Uterus (tissue), 4 donors: ENCODE measurements at places on chromosomes 13 and 19.

DNA sequence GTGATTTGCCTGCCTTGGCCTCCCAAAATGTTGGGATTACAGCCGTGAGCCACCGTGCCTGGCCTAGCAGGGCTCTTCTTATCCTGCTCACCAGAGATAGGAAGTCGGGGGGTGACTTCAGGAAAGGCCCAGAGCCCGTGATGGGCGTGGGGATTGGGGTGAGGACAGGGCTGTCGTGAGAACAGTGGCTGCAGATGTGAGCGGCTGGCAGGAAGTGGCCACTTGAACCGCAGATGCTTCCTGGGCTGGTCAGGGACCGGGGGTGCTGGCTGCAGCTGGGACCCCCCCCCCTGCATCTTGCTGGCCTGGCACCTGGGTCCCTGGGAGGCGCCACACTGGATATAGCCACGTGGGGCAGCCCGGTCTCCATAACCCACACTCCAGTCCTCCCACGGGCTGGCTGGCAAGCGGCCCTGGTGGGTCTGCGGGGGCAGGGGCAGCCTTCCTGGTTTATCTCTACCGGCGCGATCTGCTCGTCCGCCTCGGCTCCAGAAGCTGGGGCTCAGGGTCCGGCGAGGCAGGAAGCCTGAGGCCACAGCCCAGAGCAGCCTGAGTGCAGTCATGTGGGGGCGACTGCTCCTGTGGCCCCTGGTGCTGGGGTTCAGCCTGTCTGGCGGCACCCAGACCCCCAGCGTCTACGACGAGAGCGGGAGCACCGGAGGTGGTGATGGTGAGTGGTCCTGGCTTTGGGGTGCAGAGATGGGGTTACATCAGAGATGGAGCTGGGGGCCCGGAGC lies at the start of gene F2RL3:
TSS of gene F2RL3 (plus strand) at position 371 of the 737 bp plus-strand sequence. CDS start at position 562, 191 bp downstream.
- H3K36me3 ChIP-seq = no peaks in the 10 kb centered on the region
- peak within 1 kb of the TSS; percentile 57 for H3K27ac ChIP-seq
- DNase-seq = peak; percentile 70
- no peaks in the 10 kb centered on the region for H3K27me3 ChIP-seq
- H3K4me3 ChIP-seq = peak within 1 kb of the TSS; percentile 7

DNA sequence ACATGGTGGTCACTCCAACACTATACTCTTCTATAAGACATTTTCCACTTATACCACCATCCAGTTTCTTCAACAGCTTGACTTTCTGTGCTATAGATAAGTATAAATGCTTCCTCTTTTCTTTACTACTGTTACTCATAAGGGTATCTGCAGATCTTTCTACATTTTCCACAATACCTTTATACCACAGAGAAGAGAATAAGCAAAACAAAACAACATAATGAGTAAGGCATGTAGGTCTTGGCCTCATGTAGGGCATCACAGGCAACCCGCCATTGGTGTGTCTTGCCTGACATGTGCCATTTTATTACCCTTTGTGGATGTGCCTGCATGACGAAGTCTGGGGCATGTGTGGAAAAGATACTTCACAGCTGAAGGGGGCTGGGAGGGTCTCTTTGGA lies 265.3 kb upstream of the STARD13 start:
- H3K36me3 ChIP-seq = no peaks in the 10 kb centered on the region
- H3K27me3 ChIP-seq = no peaks in the 10 kb centered on the region
- no peaks in the 10 kb centered on the region for H3K4me1 ChIP-seq
- no peak overlapping the region for H3K27ac ChIP-seq
- no peak for DNase-seq

- DNase-seq = no peak
- H3K4me1 ChIP-seq = no peaks in the 10 kb centered on the region
- H3K36me3 ChIP-seq = no peaks in the 10 kb centered on the region
- no peak overlapping the region for H3K27ac ChIP-seq
- no peak overlapping the region for H3K4me3 ChIP-seq
Measured at GRCh38 chr19:17441241-17442021, 7.0 kb downstream of the TMEM221 start.

DNA sequence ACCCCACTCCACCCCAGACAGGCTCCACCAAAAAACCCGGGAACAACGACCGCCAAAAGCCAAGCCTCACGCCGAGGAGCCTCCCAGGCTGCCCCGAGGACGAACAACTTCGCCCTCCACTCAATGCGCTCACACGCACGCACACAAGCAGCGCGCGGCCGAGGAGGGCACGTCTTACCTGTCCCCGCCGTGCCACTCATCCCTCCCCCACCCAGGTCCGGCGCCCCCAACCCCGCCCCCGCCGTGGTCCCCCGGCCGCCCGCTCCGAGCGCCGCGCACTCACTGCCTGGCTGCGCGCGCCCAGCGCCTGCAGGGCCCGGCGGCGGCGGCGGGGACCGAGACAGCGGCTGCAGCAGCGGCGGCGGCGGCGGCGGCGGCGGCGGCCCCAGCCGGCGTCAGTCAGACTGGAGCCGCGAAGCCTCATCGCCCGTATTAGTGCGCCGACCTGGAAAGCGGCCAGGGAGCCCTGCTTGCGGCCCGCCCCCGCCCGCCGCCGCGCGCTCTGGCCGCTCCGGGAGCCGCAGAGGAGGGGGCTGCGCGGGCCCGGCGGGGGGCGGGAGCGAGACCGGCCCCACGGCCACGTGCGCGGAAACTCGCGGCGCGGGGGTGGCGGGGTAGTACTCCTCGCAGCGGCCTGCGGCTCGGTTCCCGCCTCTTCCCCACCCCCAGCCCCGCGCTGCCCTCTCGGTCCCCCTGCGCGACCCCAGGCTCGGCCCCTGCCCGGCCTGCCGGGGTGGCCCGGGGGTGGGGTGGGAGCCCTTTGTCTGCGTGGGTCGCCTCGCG lies at the start of gene SMAD9:
TSS of gene SMAD9 (minus strand) at position 406 of the 783 bp plus-strand sequence. CDS start 40,549 bp downstream, outside the sequence.
- H3K4me3 ChIP-seq = peak within 1 kb of the TSS; percentile 66
- no peaks in the 10 kb centered on the region for H3K27me3 ChIP-seq
- H3K27ac ChIP-seq = peak within 1 kb of the TSS; percentile 71
- no peaks in the 10 kb centered on the region for H3K4me1 ChIP-seq
- no peaks in the 10 kb centered on the region for H3K36me3 ChIP-seq
- peak; percentile 80 for DNase-seq

GRCh38 chr13:97491452-97491851 lies 57.5 kb downstream of the RAP2A start:
- no peaks in the 10 kb centered on the region for H3K27me3 ChIP-seq
- H3K4me3 ChIP-seq = no peak overlapping the region
- H3K27ac ChIP-seq = no peak overlapping the region
- no peaks in the 10 kb centered on the region for H3K4me1 ChIP-seq
- DNase-seq = no peak
- H3K36me3 ChIP-seq = no peaks in the 10 kb centered on the region

DNA sequence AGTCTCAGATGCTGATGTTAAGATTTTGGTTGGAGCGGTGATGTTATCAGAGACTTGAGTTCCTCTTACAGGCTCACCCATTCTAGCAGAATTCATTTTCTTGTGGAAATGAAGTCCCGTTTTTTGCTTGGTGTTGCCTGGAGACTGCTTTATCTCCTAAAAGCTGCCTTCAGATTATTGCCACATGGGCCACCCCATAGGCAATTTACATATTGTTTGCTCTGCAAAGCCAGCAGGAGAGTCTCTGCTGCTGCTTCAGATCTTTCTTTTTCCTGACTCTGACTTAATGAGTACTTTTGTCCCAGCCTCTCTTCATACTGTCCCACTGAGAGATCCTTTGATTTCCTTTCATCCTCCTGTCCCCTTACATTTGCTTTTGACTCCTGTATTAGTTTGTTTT lies 114.6 kb downstream of the TDRD3 start:
- no peaks in the 10 kb centered on the region for H3K27me3 ChIP-seq
- H3K4me3 ChIP-seq = no peak overlapping the region

- H3K27ac ChIP-seq = no peak overlapping the region
- H3K4me3 ChIP-seq = no peak overlapping the region
- H3K36me3 ChIP-seq = no peaks in the 10 kb centered on the region
- H3K27me3 ChIP-seq = no peaks in the 10 kb centered on the region
- no peak for DNase-seq
Measured at GRCh38 chr13:28340272-28340793, 154.6 kb downstream of the FLT1 start.

- no peak overlapping the region for H3K27ac ChIP-seq
- no peaks in the 10 kb centered on the region for H3K36me3 ChIP-seq
Measured at GRCh38 chr19:46999377-46999776, 20.3 kb upstream of the NPAS1 start.

GRCh38 chr13:100175078-100175802 lies 86.3 kb downstream of the PCCA start:
- H3K27me3 ChIP-seq = no peaks in the 10 kb centered on the region
- no peak for DNase-seq
- no peak overlapping the region for H3K27ac ChIP-seq
- no peak overlapping the region for H3K4me3 ChIP-seq
- no peaks in the 10 kb centered on the region for H3K4me1 ChIP-seq

GRCh38 chr13:48446464-48446863 lies 33.6 kb upstream of the LPAR6 start:
- peak overlapping the region; percentile 53 for H3K27ac ChIP-seq
- no peaks in the 10 kb centered on the region for H3K36me3 ChIP-seq
- H3K4me1 ChIP-seq = no peaks in the 10 kb centered on the region
- H3K27me3 ChIP-seq = no peaks in the 10 kb centered on the region
- no peak for DNase-seq
- H3K4me3 ChIP-seq = no peak overlapping the region

DNA sequence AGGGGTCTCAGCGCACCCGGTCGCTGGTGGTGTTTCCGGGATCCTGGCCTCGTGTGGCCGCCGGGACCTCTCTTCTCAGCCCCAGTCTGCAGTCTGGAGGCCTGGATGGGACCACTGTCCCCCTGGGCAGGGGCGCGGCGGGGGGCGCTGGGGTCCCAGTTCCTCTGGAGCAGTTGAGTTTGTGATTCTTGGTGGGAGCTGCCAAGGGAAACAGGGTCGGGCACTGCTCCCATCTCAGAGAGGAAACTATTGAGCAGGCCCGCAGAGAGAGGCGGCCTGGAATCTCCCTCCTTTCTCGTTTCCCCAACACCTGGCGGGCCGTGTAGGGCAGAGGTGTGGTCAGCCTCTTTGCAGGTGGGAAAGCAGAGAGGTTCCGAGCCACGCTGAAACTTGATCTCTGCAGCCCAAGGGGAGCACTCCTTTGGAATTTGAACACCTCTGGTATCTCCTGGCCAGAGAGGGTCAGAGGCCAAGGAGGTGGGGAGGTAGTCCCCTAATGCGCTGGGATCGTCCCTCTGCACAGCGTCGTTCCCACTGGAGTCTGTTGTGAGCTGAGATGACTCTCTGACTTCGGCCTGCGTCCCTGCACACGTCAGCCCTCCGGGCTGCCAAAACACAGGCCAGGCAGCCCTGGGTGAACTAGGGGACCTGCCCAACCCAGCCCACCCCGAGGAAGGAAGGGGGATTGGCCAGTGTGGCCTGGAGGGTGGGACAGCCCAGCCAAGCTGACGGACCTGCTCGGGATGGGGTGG lies 741 bp downstream of the PLEKHF1 start:
- H3K27me3 ChIP-seq = no peaks in the 10 kb centered on the region
- peak; percentile 68 for DNase-seq
- peak overlapping the region; percentile 96 for H3K27ac ChIP-seq
- H3K36me3 ChIP-seq = no peaks in the 10 kb centered on the region
- peaks cover 33% of the 10 kb centered on the region for H3K4me1 ChIP-seq
- peak overlapping the region; percentile 88 for H3K4me3 ChIP-seq

- H3K27ac ChIP-seq = no peak overlapping the region
- no peak overlapping the region for H3K4me3 ChIP-seq
- no peaks in the 10 kb centered on the region for H3K27me3 ChIP-seq
- no peaks in the 10 kb centered on the region for H3K36me3 ChIP-seq
- no peak for DNase-seq
- no peaks in the 10 kb centered on the region for H3K4me1 ChIP-seq
Measured at GRCh38 chr13:76383676-76384461, 502.3 kb downstream of the KCTD12 start.

- H3K4me3 ChIP-seq = no peak overlapping the region
- no peaks in the 10 kb centered on the region for H3K4me1 ChIP-seq
- no peak overlapping the region for H3K27ac ChIP-seq
- H3K36me3 ChIP-seq = no peaks in the 10 kb centered on the region
- no peaks in the 10 kb centered on the region for H3K27me3 ChIP-seq
- no peak for DNase-seq
Measured at GRCh38 chr19:40005691-40006272, 8.9 kb downstream of the ZNF546 start.

DNA sequence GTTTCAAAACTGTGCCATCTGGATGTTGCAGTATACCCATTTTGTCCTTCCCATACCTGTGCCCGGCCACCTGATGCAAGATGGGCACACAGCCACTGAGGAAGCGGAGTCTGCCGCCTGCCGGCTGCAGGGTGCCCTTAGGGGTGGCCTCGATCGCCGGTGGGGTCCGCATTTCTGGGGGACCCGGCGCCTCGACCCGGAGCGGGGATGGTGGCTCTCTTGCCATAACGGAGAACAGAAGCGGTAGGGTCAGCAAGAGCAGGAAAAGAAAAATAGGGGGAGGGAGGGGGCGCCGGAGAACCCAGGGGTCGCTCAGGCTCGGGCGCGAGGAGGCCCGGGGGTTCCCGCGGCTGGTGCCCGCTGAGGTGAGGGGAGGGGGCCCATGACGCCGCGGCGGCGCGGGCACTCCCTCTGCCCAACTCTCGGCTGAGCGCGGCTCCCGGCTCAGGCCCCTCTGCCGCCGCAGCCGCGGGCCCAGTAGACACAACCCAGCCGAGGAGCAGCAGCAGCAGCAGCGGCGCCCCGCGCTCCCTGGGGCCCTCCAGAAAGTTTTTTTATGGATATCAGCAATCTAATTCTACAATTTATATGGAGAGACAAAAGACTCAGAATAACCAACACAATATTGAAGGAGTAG lies 13.8 kb upstream of the CYP4F2 start:
- H3K27ac ChIP-seq = no peak overlapping the region
- H3K4me1 ChIP-seq = no peaks in the 10 kb centered on the region
- H3K4me3 ChIP-seq = no peak overlapping the region
- DNase-seq = no peak
- H3K36me3 ChIP-seq = no peaks in the 10 kb centered on the region
- H3K27me3 ChIP-seq = no peaks in the 10 kb centered on the region

DNA sequence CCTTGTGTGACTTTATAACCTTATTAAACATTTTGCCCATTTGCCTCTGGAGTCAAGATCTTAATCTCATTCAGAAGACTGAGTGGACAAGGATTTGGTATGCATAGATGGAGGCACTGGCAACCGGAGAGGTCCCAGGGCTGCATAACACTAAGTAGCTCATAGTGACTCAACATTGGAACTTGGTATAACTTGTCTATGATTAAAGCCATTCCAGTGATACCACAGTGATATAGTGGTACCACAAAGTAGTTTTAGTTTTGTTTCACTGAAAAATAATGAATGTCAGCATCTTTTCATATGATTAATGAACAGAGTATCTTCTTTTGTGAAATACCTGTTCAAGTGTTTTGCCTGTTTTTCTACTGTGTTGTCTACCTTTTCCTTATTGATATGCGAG lies 26.4 kb downstream of the CDK8 start:
- H3K4me3 ChIP-seq = no peak overlapping the region
- no peak for DNase-seq
- no peak overlapping the region for H3K27ac ChIP-seq
- H3K4me1 ChIP-seq = no peaks in the 10 kb centered on the region
- no peaks in the 10 kb centered on the region for H3K27me3 ChIP-seq

GRCh38 chr19:18397242-18398202 lies at the start of gene LRRC25:
Gene LRRC25 (minus strand): TSS chr19:18397622. CDS start chr19:18396963, 659 bp downstream.
- no peak for DNase-seq
- peaks cover 6% of the 10 kb centered on the region for H3K27me3 ChIP-seq
- no peak within 1 kb of the TSS for H3K27ac ChIP-seq
- no peak within 1 kb of the TSS for H3K4me3 ChIP-seq
